ENCODE measurements at places on chromosomes 2 and 18.
A peak's percentile ranks its signal among the peaks of the same experiment; 100 is the strongest.

GRCh38 chr2:42404676-42405075 is 43.7 kb upstream of the COX7A2L start:
- ATAC-seq = no peak

DNA sequence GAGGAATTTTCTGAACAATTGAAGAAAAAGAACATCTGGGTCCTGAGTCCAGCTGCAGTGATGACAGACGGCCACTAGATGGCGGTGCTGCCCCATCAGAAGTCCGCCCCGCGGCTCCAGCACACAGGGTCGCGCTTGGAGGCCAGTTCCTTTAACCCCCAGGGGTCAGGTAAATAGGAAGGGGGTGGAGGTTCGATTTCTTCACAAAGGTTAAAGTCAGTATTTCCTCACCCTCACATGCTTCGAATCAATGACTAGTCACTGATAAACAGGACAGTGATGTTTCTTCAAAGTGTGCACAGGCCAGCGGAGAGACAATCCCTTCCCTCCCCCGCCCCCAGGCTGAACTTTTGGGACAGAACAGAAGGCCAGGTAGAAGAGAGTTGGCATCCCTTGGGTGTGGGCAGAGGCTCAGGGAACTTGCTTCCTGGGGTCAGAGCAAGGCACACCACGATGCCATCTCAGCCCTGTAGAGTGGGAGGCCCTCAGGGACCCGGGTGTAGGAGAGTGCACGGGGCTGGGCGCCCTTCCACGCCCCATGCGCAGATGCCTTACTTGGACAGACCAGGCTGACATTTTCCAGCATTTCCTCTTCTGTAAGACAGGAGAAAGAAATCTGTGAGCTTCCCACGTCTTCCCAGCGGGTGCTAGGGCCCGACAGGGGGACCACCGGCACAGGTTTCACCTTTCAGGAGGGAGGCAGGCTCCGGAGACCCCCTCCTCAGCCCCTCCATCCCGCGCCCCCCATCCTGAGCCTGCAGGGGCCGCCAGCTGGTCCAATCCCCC is 722 bp downstream of the APOB start:
- peak; percentile 81 for ATAC-seq

DNA sequence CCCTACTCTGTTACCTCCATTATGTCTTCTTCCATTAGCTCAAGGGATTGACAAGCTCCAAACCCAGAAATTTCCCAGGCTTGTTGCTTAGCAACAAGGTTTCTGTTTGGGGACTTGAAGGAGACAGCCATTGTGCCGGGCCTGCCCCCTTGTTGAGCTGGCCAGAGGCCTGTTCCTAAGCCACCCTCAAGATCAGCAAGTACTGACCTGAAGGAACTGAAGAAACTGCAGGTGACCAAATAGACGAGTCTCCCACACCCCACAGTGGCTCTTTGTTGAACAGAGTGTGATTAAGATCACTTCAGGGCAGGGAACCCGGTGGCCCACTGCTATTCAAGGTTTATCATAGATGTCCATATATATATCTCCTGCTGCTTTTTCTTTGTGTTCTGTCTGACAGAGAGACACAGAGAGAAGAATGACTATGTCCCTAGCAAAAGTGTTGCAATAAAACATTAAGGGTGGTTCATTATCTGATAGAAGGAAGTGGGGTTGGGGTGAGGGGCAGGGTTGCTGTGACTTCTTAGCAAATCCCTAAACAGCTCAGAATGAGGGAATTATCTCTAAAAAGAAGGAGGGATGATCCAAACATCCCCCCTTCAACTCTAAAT is 69.2 kb downstream of the RNF144A start:
- peak; percentile 65 for ATAC-seq

DNA sequence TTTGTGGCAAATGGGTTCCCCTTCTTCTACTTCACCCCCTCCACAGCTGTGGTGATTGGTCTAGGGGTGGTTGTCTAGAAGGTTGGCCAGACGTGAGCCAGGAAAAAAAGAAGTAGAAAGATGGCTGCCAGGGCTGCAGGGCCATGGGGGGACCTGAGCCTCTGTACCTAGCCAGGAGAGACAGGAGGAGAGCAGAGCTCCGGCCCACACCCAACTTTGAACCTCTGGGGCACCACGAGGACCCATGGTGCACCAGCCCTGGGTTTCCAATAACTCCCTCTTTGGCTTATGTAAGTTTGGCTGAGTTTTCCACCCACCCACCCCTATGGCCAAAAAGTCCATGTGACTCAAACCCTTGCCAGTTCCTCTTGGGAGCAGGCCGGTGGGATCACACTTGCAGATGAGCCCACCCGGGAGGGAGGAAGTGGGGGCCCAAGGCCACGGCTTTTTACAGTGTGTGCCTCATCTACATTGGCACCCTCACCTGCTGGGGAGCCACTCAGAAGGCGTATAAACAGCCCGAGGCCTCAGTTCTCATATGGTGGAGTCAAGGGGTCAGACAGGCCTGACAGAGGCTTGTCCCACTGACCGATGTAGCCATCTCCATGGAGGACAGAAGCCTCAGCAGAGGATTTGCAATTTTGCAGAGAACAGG is 293.1 kb upstream of the HDAC4 start:
- no peak for ATAC-seq

DNA sequence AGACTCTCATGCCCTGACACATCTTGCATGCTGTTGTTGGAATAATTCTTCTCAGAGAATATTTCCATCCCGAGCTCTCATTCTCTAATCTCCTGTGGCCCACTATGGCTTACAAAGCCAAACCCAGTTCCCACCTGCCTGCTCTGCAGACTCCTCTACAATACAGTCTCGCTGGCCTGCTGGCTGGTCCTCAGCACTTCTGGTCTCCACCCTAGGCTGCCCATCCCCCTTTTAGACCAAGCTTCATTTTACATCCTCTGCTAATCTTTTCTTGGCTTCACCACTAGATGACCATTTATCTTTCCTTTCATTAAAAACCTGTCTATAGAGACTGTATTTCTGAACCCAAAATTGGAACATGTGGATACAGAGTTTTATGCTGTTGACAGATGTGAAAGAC is 42.5 kb upstream of the YPEL5 start:
- ATAC-seq = no peak

DNA sequence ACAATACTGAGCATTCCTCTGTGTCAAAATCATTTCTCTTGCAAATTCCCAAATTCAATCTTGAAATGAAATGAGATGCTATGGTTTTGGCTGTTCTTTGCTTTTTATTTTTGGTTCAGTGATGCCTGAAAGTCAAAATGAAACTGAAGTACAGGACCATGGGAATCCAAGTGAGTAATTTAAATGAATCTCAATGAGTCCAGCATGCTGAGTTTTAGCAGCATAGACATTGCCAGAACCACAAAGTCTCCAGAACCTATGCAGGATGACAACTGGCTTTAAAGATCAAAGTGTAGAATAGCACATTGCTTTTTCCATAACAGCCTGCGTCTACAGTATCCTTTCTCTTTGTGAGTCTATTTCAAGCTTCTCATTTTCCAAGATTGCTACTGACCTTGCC is 1050.7 kb upstream of the PIK3C3 start:
- ATAC-seq = peak; percentile 74

- no peak for ATAC-seq
Measured at GRCh38 chr2:127512362-127512761, 13.9 kb downstream of the IWS1 start.

DNA sequence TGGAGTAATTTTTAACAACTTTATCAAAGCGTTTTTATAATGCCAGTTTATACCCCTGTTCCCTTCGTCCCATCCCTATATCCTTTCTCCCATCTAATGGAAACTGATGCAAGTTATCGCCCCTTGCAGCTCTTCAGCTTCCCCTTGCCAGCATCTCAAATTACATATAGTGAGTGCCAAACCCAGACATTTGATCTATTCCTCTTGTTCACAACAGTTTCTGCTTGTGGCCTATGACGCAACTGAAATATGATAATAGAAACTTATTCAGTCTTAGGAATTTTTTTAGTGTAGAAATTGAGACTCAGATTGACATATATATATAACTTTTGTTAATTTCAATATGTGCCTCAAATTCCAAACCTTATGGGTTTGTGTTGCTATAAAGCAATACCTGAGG is 562.2 kb upstream of the VWC2L start:
- ATAC-seq = peak; percentile 76

DNA sequence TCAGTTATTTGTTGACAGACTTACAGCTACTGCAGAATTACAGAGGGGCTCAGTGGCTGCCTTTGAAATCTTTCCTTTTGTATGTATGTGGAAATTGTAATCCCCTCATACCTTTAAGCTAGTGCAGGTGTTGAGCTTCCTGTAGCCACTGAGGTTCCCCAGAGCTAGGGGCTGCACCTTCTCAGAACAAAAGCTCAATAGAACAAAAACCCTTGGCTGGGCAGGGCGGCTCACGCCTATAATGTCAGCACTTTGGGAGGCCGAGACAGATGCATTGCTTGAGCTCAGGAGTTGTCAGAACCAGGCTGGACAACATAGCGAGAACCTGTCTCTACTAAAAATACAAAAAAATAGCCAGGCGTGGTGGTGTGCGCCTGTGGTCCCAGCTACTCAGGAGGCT is 41.3 kb upstream of the CHMP1B start:
- ATAC-seq = no peak

- ATAC-seq = peak; percentile 56
Measured at GRCh38 chr2:54107903-54108615, 7.4 kb upstream of the ACYP2 start.

- ATAC-seq = no peak
Measured at GRCh38 chr2:95278051-95278471, 3.8 kb downstream of the PROM2 start.

- ATAC-seq = no peak
Measured at GRCh38 chr2:109131777-109132176, 2.8 kb downstream of the SH3RF3 start.

GRCh38 chr2:34368304-34368703 is 769.2 kb upstream of the FAM98A start:
- ATAC-seq = no peak

GRCh38 chr2:58796239-58796910 is 555.2 kb upstream of the FANCL start:
- no peak for ATAC-seq

- ATAC-seq = no peak
Measured at GRCh38 chr18:75107196-75107930, 101.6 kb downstream of the PTGR3 start.

- no peak for ATAC-seq
Measured at GRCh38 chr2:163592954-163593622, 142.7 kb downstream of the FIGN start.

DNA sequence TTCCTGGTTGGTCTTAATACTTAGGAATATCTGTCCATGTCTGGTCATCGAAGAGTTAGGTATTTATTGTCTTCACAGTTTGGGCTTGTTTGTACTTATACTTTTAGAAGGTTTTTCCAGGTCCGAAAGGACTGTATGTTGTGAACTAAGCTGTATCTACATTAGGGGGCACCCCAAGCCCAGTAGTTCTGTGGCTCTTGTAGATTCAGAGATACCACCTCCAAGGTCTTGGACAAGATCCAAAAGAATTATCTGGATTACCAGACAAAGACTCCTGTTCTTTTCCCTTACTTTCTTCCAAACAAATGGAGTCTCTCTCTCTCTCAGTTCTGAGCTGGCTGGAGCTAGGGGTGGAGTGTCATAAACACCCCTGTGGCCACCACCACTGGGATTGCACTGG is 328.7 kb downstream of the ZNF804A start:
- ATAC-seq = no peak

DNA sequence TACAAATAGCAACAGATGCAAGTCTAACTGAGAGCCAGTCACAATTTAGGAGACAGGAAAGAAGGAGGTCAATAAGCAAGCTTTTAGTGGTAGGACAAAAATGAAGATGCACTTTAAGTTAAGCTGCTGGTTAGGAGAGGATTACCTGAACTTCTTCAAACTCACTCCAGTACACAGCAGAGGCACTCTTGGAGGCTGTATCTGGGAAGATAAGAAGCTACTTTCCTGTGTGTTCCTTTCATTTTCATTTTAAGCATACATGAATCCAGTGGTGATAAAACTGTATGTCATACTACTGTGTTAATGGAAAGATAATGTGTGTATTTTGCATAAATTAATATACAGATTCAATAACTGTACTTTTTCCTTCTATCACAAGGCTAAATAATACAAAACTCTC is 49.6 kb downstream of the HYCC2 start:
- no peak for ATAC-seq

GRCh38 chr2:183059561-183059960 is 19.0 kb upstream of the DUSP19 start:
- peak; percentile 81 for ATAC-seq

DNA sequence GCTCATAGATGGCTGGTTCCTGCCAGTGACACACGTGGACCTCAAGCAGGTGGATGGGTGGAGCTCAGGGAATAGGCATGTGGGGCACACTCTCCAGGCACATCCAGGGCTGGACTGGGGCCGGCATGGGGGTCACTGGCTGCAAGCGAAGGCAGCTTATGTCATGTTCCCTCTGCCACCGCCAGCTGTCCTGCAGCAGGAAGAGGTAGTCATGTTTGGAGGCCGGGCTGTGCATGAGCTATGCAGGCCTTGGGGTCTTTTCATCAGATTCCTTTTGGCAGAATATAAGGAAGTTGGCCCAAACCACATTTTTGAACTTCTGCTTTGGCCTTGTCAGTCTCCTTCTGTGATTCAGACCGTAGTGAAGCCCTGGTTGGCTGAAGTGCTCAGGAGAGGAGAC is 61.5 kb downstream of the AGAP1 start:
- no peak for ATAC-seq

DNA sequence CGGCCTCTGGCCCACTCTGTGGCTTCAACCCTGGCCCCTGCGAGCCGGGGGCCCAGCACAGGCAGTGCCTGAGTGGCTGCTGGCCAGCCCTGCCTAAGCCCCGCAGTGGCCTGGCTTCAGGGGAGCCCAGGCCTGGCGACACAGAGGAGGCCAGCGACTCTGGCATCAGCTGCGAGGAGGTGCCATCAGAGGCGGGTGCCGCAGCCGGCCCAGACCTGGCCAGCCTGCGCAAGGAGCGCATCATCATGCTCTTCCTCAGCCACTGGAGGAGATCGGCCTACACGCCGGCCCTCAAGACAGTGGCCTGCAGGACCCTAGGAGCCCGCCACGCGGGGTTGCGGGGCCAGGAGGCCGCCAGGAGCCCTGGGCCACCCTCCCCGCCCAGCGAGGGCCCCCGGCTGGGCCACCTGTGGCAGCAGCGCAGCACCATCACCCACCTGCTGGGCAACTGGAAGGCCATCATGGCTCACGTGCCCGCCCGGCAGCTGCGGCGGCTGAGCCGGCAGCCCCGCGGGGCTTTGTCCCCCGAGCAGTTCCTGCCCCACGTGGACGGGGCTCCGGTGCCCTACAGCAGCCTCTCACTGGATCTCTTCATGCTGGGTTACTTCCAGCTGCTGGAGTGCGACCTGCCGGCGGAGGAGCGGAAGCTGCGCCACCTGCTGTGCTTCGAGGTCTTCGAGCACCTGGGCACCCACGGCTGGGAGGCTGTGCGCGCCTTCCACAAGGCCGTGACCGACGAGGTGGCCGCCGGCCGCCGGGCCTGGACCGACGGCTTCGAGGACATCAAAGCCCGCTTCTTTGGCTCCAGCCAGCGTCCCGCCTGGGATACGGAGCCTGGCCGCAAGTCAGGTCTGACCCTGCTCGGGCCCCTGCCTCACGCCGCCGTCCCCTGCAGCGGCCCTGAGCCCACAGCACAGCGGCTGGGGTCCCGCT is 7.5 kb upstream of the KLHL30 start:
- no peak for ATAC-seq
